ENCODE measurements at places on chromosomes 6 and 20.

GRCh38 chr6:158687506-158687905 is 37.7 kb downstream of the SYTL3 start:
- DNase-seq: no peak

GRCh38 chr20:48855046-48855445 is 27.2 kb upstream of the PREX1 start:
- no peak for DNase-seq

DNA sequence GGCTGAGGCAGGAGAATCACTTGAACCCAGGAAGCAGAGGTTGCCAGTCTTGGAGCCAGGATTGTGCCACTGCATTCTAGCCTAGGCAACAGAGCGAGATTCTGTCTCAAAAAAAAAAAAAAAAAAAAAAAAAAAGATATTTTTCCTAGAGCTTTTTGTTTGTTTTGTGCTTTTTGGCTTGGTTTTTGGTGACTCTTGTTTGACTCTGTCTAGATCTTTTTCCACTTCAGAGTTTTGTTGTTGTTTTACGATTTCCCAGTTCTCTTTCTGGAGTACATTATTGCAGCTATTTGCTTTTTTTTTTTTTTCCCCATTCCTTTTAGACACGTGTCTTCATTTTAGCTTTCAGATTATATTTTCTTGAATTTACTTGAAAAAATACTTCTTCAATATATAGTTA is 67.0 kb upstream of the AKAP12 start:
- DNase-seq: no peak

DNA sequence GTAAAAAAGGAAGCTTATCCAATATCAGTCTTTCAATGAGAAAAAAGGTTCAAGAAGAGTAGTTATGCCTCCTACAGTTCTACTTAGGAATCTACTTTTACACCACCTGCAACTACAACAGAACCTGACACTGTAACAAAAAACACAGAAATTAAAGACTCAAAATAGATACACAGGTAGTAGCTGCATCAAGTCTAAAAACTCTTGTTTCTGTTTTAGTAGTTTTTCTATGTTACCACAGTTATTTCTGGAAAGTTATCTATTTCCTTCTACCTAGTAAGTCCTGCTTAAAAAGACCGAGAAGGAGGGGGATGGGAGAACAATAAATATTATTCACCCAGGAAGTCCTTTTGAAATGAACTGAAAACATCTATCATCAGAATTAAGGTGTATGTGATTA is 52.5 kb downstream of the ATG5 start:
- DNase-seq: no peak

- DNase-seq: peak; percentile 34
Observed at GRCh38 chr20:37529968-37530600, 2.4 kb upstream of the BLCAP start.

- no peak for DNase-seq
Observed at GRCh38 chr6:129598244-129599187, 111.5 kb downstream of the ARHGAP18 start.

DNA sequence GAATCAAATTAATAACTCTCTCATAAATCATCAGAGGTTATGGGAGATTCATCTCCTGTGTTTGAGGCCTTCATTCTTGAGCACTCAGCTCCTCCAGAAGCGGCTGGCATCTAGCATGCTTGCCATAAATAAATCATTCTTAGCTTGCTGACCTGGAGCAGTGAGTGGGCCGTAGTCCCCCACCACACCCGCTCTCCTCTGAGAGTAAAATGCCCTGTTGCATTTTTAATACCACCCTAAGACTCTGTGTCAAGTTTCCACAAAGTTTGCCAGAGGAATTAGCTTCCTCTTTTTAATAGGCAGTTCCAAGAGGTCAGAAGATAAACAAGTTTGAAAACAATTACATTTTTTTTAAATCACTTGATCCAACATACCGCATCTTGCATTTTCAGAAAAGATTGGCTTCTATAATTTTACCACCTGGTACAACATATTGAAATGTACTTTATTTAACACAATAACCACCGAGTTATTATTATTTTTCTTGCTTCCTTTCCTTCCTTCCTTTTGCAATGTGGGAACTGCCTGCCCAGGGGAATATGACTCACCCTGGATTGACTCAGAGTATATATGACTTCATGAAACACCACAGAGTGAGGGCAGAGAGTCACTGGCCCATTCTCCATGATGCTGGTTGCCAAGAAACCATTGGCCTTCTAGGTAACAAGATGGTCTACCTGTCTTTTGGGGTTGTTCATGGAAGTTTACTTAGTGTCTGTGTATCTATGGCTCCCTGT is 29.4 kb upstream of the CLIC5 start:
- peak; percentile 70 for DNase-seq

GRCh38 chr20:35638751-35639150 is 23.1 kb downstream of the SPAG4 start:
- no peak for DNase-seq

- DNase-seq: peak; percentile 45
Observed at GRCh38 chr20:63517376-63518309, 2.9 kb upstream of the PPDPF start.

GRCh38 chr20:48282591-48283228 is 497.4 kb upstream of the SULF2 start:
- no peak for DNase-seq

DNA sequence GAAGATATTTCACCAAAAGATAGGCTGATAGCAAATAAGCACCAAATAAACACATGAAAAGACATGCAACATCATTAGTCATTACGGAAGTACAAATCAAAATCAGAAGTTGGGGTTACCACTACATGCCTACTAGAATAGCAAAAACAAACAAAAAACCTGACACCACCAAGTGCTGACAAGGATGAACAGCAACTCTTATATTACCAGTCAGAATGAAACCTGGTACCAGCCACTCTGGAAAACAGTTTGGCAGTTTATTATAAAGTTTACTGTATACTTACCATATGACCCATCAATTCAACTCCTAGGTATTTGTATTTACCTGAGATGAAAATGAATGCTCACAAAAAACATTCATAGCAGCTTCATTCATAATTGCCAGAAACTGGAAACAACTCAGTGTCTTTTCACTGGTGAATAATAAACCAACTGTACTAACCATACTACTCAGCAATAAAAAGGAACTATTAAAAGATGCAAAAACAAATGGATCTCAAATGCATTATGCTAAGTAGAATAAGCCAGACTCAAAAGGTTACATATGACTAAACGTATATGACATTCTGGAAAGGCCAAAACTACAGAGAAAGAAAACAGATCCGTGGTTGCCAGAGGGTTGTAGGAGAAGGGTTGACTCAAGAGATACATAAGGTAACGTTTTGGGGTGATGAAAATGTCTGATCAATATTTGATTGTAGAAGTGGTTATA is 33.0 kb downstream of the NUP153 start:
- no peak for DNase-seq

GRCh38 chr6:7587631-7588100 is 2.3 kb upstream of the SNRNP48 start:
- DNase-seq: peak; percentile 64

DNA sequence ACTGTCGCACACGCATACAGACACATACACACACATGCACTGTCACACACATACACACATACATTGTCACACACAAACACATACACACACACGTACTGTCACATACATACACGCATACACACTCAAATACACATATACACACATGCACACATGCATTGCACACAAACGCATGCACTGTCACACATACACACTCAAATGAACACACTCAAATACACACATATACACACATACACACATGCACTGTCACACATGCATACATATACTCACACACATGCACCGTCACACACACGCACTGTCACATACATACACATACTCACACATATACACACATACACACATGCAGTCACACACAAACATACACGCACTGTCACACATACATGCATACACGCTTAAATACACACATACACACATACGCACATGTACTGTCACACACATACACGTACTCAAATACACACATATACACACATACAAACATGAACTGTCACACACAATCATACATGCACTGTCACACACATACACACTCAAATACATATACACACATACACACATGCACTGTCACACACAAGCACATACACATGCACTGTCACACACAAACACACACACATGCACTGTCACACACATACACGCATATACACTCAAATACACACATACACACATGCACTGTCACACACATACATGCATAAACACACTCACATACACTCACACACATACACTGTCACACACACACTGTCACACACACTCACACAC is 548.6 kb upstream of the BTBD3 start:
- no peak for DNase-seq

DNA sequence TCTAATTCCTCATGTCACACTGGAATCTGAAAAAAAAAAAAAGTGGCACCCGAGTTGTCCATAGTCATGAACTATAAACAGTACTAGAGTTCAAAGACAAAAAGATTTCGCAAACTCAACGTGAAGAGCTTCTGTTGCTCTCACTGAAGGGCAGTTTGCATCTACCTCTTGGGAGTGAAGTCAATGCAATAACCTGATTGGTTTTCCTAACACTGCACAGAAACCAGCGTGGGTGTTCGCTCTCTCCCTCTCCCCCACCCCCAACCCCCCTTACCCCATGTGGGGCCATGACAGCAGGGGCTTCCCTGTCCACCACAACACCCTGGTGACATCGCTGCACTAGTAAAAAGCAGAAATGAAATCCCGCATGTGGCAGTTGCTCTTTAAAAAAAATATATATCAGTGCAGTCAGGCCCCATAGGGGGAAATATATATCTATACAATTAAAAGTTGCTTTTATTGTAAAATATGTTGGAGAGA is 66.9 kb downstream of the GMPR start:
- DNase-seq: no peak

GRCh38 chr6:83430611-83431544 is at the start of gene ME1:
Gene ME1 (minus strand): TSS chr6:83431051. CDS start chr6:83430954, 97 bp downstream.
- peak; percentile 96 for DNase-seq

- DNase-seq: no peak
Observed at GRCh38 chr20:55755411-55755810, 249.9 kb downstream of the CBLN4 start.

GRCh38 chr6:46090115-46091079 is 39.4 kb upstream of the ENPP4 start:
- DNase-seq: peak; percentile 67

GRCh38 chr6:56143796-56144195 is 103.6 kb downstream of the COL21A1 start:
- no peak for DNase-seq

DNA sequence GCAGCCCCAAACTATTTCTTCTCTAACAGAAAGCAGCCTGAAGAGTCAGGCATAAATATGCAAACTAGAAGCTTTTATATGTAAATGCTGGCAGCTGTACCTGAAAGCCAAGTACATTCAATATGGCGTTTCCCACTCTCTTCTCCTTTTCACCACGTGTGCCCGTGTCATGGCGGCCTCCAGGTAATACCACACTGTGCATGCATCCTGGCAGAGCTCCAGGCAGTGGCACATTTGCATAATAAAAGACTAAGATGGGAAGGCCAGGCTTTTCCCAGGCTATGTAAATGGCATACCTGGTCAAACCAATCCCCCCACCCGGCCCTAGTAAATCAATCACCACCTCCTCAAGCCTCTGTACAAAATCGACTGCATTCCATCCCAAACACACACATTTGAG is 120.6 kb downstream of the MMUT start:
- peak; percentile 69 for DNase-seq

GRCh38 chr6:165098165-165098564 is 211.2 kb downstream of the C6orf118 start:
- no peak for DNase-seq

GRCh38 chr20:59323731-59324130 is 23.3 kb downstream of the EDN3 start:
- DNase-seq: no peak

GRCh38 chr6:134510142-134510541 is 192.2 kb upstream of the SGK1 start:
- DNase-seq: no peak

- DNase-seq: no peak
Observed at GRCh38 chr20:19300395-19300794, 88.0 kb downstream of the SLC24A3 start.

DNA sequence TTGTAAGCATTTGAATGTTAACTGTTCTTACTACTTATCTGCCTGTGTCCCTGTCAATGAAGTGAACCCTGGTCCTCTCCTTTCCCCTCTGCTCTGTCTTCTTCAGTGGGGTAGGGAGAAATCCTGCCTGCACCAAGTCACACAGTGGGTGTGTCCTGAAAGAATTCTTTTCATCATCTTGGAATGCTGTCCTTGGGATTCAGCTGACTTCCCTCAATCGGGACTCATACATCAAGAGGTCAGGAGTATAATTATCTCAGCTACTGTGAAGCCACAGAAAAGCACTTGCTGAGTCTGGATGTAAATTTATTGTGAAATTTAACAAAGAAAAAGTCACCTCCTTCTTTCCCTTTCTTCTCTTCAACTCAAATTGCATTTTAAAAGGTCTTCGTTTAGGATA is 328.5 kb downstream of the SOX4 start:
- peak; percentile 85 for DNase-seq

- peak; percentile 7 for DNase-seq
Observed at GRCh38 chr20:11989018-11989771, 71.5 kb downstream of the BTBD3 start.

- peak; percentile 54 for DNase-seq
Observed at GRCh38 chr6:133502441-133503335, 261.5 kb downstream of the EYA4 start.

GRCh38 chr20:62580733-62581132 is 61.6 kb upstream of the SLCO4A1 start:
- no peak for DNase-seq

DNA sequence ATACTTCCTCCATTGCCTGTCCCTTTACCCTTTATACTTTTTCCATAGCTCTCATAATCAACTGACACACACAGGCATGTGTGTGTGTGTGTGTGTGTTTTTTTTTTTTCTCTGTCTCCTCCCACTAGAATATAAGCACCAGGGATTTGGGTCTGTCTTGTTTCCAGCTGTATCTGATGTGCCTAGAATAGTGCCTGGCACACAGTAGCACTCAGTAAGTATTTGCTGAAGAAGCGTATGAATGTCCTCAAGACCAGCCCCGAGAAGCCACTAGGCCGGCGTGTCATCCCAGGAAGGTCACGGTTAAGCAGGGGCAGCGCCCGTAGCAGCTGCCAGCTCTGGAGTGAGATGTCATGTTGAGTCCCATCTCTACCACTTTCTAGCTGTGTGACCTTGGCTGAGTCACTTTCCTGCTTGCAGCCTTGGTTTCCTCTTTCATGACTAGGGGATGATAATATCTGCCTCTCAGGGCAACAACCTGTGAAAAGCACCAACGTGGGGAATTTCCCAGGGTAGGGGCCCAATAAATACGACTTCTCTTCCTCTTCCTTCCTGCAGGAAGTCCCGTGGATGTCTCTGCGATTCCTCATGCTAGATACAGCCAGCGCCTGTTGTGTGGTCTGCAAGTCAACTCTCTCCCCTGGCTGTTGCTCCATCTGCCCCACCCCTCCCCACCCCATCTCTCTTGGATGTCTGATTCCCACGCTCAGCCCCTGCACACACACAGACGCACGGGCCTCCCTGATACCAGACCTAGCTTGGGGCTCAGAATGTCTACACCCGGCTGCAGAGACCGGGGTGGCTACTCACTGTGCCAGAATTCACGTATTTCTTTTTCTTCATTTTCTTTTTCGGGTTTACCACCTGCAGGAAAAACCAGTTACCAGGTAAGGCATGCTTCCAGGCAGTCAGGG is 58.1 kb downstream of the RAB44 start:
- no peak for DNase-seq

- DNase-seq: no peak
Observed at GRCh38 chr6:11750682-11751081, 27.9 kb downstream of the ADTRP start.

- no peak for DNase-seq
Observed at GRCh38 chr20:49906101-49906604, 9.2 kb downstream of the SPATA2 start.

GRCh38 chr20:44251284-44251683 is 4.2 kb downstream of the GDAP1L1 start:
- DNase-seq: no peak
